ENCODE measurements at places on chromosomes 11 and 22. TPM values are rescaled to one million over a fixed set of nuclear protein-coding genes. Genes with fewer than 3 reads are reported as not detected.

MRGPRX3 gene
- not detected for total RNA-seq

CHST1 gene
- total RNA-seq = 0.25 TPM

- DNase-seq = no peak
Observed at GRCh38 chr11:130772266-130773227, 143.7 kb downstream of the SNX19 start.

DNA sequence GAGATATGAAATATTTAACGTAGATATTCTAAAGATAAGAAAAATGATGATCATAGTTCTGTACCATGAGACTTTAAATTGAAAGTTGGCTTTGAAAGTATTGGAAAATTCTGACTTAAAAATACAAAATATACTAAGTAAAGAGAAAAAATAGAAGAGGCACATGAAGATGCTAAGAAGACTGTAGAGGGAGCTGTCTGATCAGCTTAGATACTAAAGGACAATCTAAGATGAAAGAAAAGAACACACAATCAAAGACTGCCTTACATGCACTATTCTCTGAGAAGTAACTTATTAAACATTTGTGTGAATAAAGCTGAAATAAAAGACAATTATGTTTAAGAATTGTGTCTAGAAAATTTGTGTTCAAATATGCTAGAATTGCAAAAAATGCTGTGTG, 55.1 kb downstream of the RBMXL2 start:
- peak; percentile 69 for DNase-seq

DNA sequence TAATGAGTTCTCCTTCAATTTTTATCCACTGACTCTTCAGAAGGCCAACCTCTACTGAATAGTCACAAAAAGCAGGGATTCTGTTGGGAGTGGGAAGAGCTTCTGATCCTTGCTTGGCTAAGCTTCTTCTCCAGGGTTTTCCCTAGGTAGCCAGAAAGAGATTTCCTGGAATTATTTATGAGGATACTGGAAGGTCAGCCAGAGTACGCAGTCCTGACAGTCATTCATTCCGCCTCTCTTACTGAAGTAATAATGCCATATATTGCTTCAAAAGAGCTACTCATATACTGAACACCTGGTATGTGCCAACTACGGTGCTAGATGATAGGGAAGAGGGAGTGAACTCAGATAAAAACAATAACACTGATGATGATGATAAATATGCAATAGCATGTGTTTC, 116.1 kb downstream of the CCDC34 start:
- no peak for DNase-seq

All from Karpas-422 (cell line).